ENCODE measurements at places on chromosomes 12 and 14.

DNA sequence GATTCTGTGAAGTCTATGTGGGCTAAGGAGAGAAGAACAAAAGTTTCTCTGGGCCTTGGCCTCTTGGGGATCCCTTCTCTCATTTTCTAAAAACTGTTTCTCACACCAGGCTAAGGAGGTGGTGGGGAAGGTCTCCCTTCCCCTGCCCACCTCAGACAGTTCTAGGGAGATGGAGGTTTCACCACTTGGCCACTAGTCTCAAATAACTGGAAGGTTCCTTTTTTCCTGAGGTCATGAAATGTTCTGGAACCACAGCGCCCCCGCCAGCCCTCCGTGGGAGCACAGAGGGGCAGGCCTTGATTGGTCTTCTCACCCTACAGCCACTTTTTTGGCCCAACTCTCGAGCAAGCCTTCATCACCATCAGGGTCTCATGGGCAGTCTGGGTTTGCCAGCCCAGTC, 12.6 kb downstream of the C12orf43 start:
- no peak for DNase-seq

DNA sequence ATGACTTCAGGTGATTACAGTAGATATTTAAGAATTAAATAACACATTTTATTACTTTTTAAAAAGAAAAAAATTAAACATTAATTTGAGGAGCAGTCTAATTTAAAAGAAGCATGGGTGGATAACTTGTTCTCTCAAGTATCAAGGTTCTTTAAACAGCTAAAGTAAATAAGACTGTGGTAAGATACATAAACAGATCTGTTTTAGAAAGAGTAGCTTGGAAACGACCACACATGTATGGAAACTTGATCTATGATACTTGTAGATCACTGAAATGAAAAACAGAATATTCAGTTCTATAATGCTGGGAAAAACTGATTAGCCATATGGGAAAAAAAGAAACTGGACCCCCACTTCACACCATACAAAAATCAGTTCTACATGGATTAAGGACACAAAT, 36.0 kb downstream of the TC2N start:
- no peak for DNase-seq

- DNase-seq: no peak
Measured at GRCh38 chr12:10016881-10017280, 6.5 kb downstream of the CLEC12B start.

DNA sequence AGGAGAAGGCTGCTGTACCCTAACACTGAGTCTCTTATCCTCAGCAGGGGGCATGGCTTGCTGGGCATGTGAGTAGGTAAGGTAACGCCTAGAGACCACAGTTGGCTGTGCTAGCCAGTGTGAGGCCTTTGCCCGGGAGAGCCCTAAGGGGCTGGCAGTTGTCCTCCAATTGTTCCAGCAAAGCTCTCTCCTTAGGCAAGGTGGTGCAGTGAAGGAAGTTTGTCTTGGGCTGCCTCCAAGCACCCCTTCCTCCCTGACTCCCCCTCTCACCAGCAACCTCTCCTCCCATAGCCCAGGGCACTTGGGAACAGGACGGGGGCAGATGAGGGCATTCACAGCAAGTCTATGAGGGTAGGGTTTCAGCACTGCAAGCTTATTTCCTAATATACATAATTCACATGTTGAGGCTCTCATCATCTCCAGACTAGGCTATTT, 23.0 kb downstream of the LACRT start:
- DNase-seq: no peak

DNA sequence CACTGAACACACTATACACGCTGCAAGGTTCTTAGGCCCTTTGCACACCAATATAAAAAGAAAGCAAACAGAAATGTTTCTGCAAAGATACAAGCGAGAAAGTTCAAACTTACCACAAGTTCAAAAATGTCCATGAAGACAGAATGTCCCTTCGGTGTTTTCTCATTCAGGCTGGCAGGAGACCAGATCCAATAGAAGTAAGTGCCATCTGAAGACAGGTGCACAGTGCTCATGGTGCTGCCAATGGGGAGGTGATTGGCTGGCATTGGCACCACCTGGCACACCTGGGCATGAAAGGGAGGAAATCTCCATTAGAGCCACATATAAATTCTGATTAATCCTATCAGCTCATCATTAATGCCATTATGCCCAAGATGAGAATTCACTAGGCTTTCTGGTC, 76.3 kb downstream of the HECTD4 start:
- no peak for DNase-seq

GRCh38 chr12:109567967-109568366, 5.3 kb downstream of the MMAB start:
- DNase-seq: no peak

GRCh38 chr12:69475237-69475975, 5.2 kb downstream of the FRS2 start:
- no peak for DNase-seq

- DNase-seq: no peak
Measured at GRCh38 chr12:1326258-1326657, 268.1 kb downstream of the FBXL14 start.

- DNase-seq: no peak
Measured at GRCh38 chr12:22276867-22277266, 57.6 kb downstream of the ST8SIA1 start.

DNA sequence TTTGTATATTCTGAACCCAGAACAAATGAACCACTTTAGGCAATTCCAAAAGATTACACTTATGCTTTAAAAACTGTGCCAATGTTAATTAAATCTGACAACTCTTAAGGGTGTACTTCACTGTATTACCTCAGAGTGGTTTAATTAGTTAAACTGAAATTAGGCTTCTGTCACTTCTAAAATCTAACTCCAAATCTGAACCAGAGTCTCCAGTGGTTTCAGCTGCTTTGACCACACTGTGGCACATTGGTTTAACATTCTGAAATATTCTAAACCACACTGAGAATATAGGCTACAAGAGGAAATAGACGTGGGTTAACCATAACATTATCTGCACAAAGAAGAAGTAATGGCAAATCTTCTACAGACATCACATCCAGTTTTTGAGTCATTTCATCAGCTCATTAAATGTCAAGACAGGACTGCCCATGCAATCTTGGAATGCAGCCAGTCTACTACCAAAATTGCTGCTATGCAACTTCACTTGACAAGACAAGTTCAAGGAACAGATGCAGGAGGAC, 94.8 kb downstream of the LRP6 start:
- no peak for DNase-seq

DNA sequence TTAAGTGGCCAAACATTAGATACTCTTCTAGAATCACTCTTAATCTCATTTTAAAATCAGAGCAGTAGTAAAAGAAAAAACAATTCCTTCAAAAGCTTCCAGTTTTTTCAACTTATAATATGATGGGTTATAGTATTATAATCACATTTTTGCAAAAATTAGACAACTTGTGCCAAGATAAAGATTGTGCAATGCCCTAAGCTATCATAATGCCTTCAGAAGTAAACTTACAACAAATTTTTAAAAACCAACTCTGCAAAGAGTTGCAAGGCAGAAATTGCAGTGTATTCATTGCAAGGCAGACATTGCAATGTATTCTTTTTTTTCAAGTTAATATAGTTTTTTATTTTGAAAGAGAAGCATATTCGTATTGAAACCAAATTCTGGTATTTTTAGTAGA, 47.2 kb upstream of the KITLG start:
- DNase-seq: no peak

DNA sequence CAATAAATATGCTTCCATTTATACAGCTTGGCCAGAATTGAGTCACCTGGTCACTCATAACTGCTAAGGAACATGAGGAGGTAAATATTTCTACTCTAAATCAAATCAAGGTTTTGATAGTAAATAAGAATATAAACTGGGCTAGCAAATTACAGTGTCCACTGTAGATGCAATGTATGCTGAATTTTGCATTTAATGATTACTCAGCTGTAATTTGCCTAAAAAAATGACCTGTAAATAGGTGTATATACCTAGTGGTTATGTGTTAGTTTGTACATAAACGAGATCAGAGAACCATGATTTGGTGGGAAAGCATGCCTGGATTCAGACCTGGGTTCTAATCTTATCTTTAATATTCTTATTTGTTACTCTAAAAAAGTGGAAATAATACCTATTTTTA, 76.6 kb upstream of the CNTN1 start:
- DNase-seq: no peak

- no peak for DNase-seq
Measured at GRCh38 chr14:50758305-50758704, 72.7 kb downstream of the NIN start.

- no peak for DNase-seq
Measured at GRCh38 chr14:32039401-32040030, 37.6 kb upstream of the ARHGAP5 start.

DNA sequence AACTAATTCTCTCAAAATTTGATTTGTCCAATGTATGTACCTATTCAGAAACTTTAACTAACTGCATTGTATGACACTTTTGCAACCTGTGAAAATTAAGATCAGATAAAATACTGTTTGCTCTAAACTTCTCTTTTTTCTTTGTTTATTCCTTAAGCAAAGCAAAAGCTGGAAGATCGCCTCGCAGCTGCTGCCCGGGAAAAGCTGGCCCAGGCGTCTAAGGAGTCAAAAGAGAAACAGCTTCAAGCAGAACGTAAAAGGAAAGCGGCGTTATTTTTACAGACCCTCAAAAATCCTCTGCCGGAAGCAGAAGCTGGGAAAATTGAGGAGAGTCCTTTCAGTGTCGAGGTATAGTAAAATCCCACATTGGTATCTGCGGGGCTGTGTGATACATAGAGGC, 55.1 kb downstream of the SFSWAP start:
- DNase-seq: no peak

- peak; percentile 56 for DNase-seq
Measured at GRCh38 chr12:13165617-13166041, 30.9 kb upstream of the EMP1 start.

GRCh38 chr14:49962621-49963020, 69.7 kb downstream of the ARF6 start:
- DNase-seq: no peak

DNA sequence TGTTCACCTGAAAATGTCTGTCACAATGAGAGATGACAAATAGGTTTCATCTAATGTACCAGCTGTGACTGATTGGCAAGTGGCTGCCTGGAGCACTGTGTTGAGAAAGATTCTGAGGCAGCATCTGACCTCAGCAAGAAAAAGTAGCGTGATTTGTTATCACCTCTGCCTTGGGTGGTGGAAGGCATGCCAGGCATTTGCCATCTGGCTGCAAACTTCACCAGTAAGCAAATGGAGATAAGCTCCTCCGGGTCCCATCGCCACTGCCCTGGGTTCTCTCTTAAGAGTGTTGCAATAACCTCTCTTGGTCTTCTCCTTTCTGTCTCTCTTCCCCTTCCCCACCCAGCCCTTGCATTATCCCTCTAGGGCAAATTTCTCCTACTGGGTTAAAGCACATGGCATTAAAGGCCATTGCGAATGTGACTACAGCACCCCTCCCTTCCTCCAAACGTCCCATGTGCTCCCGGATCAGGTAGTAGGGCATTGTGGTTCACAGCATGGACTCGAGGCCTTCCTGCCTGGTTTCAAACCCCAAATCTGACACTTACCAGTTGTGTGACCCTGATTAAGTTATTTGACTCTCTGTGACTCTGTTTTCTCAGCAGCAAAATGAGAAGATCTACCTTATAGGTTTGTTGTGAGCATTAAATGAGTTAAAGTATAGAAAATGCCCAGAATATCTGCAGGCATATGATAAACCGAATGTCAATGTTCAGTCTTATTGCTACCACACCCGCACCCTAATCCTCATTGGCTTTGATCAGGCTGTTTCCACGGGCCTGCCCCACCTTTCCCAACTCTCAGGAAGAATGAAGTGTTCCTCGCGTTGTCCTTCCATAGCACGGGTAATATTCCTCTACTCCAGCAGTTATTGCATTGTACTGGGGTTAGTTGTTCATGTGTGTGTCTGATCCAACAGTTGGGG, 8.2 kb upstream of the LGALS3 start:
- no peak for DNase-seq

DNA sequence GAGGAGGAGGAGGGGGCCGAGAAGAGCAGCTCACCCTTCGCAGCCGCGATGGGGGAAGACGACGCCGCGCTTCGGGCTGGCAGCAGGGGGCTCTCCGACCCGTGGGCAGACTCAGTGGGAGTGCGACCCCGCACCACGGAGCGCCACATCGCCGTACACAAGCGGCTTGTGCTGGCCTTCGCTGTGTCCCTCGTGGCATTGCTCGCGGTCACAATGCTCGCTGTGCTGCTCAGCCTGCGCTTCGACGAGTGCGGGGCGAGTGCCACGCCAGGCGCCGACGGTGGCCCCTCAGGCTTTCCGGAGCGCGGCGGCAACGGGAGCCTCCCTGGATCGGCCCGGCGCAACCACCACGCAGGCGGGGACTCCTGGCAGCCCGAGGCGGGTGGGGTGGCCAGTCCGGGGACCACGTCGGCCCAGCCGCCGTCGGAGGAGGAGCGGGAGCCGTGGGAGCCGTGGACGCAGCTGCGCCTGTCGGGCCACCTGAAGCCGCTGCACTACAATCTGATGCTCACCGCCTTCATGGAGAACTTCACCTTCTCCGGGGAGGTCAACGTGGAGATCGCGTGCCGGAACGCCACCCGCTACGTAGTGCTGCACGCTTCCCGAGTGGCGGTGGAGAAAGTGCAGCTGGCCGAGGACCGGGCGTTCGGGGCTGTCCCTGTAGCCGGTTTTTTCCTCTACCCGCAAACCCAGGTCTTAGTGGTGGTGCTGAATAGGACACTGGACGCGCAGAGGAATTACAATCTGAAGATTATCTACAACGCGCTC, 745 bp downstream of the TRHDE start:
- DNase-seq: no peak

- no peak for DNase-seq
Measured at GRCh38 chr12:50313256-50313931, 30.1 kb upstream of the LIMA1 start.

GRCh38 chr14:69129264-69129880, 23.5 kb downstream of the DCAF5 start:
- DNase-seq: peak; percentile 54

DNA sequence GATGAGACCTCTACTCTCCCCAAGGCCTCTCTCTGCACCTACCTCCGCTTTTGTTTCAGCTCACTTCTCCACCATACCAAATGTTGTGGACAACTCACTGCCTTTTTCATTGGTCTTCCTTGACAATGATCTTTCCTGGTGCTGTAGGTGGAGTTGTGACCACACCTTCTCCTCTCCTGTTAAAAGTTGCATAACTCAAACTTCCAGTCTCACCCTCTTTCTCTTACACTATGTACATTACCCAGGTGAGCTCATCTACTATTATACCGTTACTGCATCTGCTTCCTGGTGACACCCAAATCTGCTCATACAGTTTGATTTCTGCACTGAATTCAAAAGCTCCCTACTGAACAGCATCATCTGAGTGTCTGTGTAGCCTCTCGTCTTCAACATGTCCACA, 542.8 kb downstream of the GALC start:
- DNase-seq: no peak

All from stimulated activated CD8-positive, alpha-beta memory T cell treated with anti-CD3 and anti-CD28 coated beads, Interleukin-4, amount 100 ng/mL, for 4 hours (primary cell).